ENCODE measurements at places on chromosomes 7 and 10. TPM values are rescaled to one million over a fixed set of nuclear protein-coding genes. Genes with fewer than 3 reads are reported as not detected.

DNA sequence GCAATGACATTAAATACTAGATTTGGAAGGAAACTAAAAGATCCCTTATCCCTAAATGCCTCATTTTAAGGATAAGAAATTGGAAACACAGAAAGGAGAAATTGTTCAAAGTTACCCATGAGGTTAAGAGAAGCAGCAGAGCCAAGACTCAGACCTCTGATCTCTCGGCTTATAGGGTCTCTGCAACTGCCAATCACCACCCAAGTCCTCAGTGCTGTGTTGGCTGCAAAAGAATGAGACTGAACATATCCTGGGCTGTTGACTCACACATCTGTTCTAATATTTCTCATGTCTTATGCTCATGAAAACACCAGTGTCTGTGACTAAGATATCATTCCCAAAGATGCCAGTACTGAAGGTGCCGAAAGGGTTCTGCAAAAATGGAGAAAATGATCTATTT, 153.3 kb downstream of the XPNPEP1 start:
- no peak for DNase-seq

GRCh38 chr7:21011153-21011552, 224.5 kb upstream of the SP8 start:
- DNase-seq, result no peak

GRCh38 chr10:11125004-11125403, 107.3 kb downstream of the CELF2 start:
- DNase-seq, result no peak

GRCh38 chr7:5429857-5430611, 6.4 kb upstream of the TNRC18 start:
- DNase-seq, result peak; percentile 55

C10orf105 gene
- polyA plus RNA-seq, result 0.14 TPM

- no peak for DNase-seq
These were observed 1003.7 kb downstream of the LRMDA start for GRCh38 chr10:76435157-76435556.

DNA sequence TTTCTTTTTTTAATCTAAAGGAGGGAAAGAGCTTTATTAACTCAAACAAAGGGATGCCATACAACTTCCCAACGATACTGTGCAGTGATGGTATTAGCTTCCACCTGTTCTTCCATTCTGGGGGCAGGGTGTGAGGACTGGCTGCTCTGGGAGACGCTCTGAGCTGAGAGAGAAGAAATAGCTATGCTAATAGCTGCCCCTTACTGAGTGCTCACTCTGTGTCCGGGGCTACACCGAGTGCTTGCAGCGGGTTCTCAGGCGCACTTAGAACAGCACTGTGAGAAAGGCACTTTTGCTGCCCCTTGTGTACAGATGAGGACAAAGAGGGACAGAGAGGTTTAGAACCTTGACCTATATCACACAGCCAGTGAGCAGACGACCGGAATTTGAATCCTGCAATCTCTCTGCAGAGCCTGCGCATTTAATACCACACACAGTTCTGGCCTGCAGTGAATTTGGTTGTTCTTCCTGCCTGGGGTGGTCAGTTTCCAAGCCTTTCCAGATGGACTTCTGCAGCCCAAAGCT, 142.2 kb downstream of the PLPP4 start:
- DNase-seq, result no peak
